GM20000 (cell line): ENCODE measurements at places on chromosomes 2 and 18.

GRCh38 chr2:224944707-224945547 lies 97.3 kb downstream of the DOCK10 start:
- DNase-seq = no peak

- DNase-seq = peak; percentile 12
Measured at GRCh38 chr2:158507141-158507540, 50.4 kb downstream of the PKP4 start.

GRCh38 chr2:178825183-178825582 lies 18.0 kb upstream of the TTN start:
- no peak for DNase-seq

DNA sequence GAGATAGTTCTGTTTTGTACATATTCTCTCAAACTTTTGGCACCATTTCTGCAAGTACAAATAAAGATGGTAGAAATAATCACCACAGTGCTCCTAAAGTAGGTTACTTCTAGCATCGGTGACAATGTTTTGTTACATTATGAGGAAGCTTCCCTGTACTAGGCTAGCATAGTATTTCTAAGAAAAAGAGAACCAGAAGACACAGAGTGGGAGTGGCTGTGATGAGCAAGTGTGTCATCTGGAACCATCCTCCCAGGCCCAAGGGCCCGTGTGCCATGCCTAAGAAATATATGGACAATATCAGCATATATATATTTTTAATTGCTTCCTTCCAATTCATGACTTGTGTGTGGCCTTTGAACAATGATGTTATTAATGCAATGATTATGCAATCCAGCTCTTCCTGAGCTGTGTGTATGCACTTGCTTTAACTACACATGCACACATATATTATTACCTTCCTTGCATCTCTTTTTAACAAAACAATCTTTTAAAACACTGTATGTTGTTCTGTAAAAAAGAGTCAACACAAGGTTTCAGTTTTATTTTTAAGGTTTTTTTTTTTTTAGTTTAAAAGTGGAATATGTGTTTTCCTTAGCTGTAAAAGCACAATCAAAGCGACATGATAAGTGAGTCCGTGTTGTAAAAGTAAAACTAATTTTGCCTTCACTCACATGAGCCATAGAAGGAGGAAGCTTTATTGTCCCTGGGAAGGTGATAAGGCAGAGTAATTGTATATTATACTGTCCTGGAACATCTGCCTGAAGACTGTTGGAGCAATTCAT lies 303.9 kb downstream of the ZNF407 start:
- no peak for DNase-seq

DNA sequence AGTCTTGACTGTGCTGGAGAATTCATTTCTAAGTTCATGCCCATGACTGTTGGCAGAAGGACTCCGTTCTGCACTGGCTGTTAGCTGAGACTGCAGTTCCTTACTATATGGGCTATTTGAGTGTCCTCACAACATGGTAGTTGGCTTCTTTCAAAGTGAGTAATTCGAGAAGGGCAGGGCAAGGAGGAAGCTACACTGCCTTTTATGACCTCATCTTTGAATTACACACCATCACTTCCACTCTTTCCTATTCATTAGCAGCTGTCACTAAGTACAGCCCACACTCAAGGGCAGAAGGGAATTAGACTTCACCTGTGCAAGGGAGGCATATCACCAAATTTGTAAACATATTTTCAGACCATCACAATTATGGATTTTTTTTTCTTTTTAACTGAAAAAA lies 55.9 kb upstream of the EPAS1 start:
- no peak for DNase-seq

- DNase-seq = no peak
Measured at GRCh38 chr2:210363261-210363660, 48.3 kb upstream of the MYL1 start.

- peak; percentile 21 for DNase-seq
Measured at GRCh38 chr18:63267975-63268721, 51.4 kb downstream of the BCL2 start.

- DNase-seq = no peak
Measured at GRCh38 chr2:152500772-152501171, 165.8 kb downstream of the FMNL2 start.
